ENCODE measurements at places on chromosomes 1 and 21.

- peak; percentile 88 for DNase-seq
These were observed 10.9 kb downstream of the C1orf216 start for GRCh38 chr1:35707601-35708440.

DNA sequence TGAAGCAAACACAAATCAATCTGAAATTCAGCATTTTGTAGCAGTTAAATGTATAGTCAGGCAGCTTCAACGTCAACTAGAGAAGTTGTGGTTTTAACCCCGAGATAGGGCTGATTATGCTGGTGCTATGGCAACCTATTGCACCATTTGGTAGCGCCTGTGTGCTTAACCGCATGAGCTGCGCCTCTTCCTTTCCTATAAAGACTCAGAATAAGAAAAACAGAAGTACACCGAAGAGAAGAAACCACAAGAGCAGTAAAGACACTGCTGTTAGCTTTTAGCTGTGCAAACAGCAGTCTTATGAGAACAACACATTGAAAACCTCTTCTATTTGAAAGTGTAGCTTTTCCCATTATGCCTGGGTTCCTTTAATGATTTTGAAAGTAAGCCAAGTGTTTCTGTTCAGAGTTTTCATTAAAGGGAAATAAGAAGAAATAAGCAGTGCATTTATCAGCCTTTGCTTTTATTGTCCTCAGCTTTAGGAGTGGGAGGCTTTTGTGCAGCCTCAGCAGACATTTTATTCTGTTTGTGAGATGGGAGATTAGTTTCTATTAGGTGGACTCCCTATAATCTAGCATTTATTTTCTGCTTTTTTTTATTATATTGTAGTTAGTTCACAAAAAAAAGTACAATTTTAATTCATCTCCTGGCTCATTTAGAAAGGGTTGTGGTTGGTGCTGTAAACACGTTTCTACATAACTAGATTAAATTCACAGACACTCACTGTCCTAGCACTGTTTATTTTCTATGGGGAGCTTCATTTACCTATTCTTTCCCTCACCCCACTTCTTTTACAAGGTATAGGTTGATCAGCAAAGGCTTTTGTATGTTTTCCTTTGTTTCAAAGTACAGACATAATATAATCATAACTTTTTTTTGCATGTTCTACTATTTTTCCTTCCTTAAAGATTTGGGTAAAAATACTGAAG, 43.3 kb downstream of the PTPRC start:
- DNase-seq, result no peak

GRCh38 chr1:68217060-68217554, 15.2 kb downstream of the WLS start:
- no peak for DNase-seq

DNA sequence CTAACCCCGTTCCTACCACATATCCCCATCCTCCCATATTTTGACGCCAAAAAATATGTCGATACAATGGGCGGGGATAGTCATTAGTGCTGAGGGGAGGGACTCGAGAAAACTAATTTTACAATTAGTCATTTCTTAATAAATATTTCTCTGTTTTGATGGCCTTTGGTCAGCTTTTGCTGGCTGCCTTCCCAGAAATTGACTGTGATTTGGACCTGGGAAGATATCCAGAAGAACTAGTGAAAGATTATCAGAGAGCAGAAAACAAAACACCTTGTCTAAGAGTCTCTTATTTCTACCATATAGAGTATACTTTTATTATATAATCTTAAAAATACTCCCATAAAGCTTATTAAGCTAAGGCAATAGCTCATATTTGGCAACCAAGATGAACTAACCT, 247.6 kb downstream of the MRPL39 start:
- DNase-seq, result no peak

DNA sequence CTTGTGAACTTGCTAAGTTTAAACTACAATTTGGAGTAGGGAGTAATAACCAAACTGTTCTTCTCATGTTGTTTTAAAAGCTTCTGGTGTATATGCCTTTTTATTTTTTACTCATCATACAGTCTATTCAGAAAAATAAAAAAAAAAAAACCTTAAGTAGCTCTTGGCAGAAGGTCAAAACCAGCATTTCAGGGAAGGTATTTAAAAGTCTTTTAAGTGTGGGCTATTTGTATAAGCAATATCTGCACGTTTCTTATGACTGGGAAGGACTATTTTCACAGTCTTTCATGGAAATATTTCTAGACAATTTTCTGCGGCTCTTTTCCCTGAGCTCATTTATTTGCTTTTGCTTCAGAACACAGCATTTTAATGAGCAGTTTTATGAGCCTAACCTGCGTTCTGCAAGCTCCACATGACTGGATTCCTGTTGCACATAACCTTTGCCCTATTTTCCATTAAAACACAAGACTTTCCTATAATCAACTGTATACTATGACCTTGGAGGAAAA, 60.9 kb upstream of the C1orf105 start:
- no peak for DNase-seq

GRCh38 chr1:119648620-119649004, 546 bp upstream of the ZNF697 start:
- DNase-seq, result no peak

DNA sequence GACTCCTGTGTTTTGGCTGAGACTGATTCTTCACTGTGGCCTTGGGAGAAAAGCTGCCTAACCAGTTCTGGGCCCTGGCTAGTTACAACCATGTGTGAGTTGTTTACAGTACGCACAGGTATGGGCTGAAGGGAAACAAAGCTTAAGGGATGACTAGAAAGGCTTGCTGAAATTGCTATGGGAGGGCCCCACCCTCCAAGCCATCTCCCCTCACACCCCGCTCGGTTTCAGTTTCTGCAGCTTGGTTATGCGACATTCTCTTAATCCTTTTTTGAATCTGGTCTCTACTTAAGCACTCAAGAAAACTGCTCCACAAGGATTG, 43.1 kb downstream of the PBX1 start:
- no peak for DNase-seq

DNA sequence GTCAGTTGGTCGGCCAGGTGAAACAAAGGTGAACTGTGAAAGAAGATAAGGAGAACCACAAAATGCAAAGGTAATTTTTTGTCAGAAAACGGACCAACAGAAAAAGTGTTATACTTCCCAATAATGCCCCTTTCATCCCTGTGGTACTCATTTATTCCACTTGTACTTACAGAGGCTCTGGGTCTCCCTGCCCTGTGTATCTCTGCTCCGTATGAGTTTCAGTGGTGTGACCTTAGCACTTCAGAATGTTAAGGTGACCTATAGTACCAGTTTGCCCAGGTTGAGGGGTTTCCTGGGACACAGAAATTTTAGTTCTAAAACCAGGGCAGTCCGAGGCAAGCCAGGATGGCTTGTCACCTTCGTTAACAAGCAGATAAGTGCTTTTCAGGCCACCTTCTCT, 254.8 kb downstream of the OLFM3 start:
- no peak for DNase-seq

DNA sequence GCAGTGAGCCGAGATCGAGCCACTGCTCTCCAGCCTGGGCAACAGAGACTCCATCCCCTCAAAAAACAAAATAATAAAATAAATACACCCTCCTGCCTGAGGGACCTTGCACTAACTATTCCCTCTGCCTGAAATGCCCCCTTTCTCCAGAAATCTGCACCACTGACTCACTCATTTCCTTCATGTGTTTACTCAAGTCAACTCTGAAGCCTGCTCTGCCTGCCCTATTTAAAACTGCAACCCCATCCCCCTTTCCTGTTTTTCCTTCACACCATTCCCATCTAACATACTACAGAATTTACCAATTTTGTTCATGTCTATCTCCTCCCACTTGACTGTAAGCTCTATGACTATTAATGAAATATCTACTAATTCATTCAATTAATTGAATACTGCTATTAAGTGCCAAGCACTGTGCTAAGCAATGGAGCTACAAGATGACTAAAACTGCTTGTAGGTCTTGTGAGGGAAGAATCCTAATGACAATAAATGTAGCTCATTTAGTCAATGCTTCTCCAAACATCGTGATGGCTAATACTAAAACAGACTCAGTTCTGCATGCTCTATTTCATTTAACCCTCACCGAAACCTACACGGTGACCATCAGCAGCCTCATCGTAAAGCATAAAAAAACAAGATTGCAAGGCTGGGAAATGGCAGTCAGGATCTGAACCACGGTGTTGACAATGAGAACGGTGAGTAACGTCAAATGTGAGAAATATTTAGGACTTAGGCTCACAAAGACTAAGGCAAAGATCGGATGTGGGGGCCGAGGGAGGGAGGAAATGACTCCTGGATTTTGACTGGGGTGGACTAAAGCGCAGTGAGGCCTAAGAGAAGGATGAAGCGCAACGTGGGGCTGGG, 749 bp upstream of the TMEM39B start:
- no peak for DNase-seq

DNA sequence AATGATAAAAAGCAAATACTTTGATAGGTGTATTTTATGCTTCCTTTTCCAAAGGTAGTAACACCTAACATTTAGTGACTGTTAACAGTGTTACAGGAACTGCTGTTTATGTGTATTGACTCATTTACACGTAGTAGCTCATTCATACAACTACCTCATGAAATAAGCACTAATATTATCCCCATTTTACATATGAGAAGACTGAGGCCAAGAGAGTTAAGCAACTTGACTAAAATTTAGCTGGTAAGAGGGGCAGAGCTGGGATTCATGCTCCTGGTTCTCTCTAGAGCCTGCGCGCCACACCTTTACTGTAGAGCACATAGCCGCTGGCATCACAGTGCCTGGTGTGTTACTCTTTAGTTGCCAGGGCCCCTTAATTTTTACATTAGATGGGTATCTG, 11.3 kb downstream of the ZBTB40 start:
- DNase-seq, result no peak

DNA sequence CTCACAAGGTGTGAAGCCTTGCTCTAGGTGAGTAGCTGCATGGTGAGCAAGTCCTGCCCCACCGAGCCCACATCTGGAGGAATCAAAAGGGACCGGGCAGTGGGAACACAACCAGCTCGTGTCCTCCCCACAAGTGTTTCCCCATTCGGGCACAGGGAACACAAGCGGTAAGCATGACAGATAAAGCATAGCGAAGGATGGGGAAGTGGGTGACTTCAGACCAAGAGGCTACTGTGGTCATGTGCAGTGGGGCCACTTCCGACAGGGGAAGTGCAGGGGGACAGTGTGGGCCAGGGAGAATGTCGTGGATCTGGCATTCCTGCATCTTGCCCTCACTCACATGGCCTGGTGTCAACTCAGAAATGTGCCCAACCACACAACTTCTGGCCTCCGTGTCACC, 306.2 kb downstream of the FAM72C start:
- DNase-seq, result no peak
